ENCODE measurements at places on chromosomes 11 and 22.

GRCh38 chr11:46435679-46436078 is 44.1 kb upstream of the CHRM4 start:
- no peak for DNase-seq

- DNase-seq: no peak
Observed at GRCh38 chr11:12288931-12289666, 88.3 kb upstream of the PARVA start.

DNA sequence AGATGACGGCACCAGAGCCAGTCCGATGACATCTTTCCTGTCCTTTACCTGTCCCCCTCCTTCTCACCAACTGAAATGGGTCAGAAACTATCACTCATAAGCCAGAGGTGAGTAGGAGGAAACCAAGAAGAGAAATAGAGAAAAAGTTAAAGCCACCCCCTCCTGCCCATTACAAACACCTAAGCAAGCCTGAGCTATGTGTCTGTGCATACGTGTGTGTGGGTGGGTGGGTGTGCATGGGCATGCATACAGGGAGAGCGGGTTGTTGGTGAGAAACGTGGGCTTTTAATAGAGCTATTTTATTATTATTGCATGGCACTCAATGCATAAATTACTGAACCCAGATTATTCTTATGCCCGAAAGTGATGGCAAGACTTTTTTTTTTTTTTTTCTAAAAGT is 2.6 kb downstream of the PATE4 start:
- DNase-seq: no peak

GRCh38 chr11:126354631-126355323 is 709 bp upstream of the ST3GAL4 start:
- DNase-seq: no peak

DNA sequence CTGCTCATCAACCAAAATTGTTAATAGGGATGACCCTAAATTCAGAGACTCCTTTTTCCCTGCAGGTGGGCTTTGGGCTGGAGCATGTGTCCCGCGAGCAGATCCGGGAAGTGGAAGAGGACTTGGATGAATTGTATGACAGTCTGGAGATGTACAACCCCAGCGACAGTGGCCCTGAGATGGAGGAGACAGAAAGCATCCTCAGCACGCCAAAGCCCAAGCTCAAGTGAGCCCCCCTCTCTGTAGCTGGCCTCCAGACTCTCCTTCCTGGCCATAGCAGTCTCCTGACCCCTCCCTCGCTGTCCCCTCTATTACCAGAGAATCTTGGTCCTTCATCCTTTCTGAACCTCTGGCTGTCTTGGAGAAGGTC is 47.9 kb upstream of the RAB1B start:
- no peak for DNase-seq

GRCh38 chr11:74680703-74681531 is 50.3 kb downstream of the CHRDL2 start:
- DNase-seq: no peak

DNA sequence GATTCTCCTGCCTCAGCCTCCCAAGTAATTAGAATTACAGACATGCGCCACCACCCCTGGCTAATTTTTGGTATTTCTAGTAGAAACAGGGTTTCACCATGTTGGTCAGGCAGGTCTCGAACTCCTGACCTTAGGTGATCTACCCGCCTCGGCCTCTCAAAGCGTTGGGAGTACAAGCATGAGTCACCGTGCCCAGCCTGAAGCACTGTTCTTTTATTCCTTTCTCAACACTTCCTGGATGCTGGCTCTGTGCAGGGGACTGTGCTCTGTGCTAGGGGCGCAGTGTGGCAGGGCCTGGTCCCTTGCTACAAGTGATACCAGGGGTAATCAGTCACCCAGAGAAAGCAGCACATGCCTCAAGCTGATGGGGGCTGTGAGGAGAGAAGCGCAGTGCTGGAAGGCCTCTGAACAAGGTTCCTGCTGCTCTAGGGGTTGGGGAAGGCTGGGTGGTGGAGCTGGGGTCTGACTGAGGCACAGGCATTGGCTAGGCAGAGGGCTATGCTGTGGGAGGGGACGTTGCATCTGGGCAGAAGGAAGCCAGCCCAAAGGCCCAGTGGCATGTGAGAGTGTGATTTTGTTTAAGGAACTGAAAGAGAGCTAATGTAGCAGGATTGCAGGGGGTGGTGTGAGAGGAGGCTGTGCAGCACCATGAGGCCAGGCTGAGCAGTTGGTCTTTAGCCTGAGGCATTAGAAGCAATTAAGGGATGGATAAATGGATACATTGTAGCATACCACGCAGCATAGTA is 42.5 kb downstream of the CABIN1 start:
- DNase-seq: no peak

GRCh38 chr11:724049-724777 is 18.2 kb downstream of the EPS8L2 start:
- no peak for DNase-seq

GRCh38 chr11:49851971-49852389 is 100.2 kb upstream of the OR4C13 start:
- no peak for DNase-seq

DNA sequence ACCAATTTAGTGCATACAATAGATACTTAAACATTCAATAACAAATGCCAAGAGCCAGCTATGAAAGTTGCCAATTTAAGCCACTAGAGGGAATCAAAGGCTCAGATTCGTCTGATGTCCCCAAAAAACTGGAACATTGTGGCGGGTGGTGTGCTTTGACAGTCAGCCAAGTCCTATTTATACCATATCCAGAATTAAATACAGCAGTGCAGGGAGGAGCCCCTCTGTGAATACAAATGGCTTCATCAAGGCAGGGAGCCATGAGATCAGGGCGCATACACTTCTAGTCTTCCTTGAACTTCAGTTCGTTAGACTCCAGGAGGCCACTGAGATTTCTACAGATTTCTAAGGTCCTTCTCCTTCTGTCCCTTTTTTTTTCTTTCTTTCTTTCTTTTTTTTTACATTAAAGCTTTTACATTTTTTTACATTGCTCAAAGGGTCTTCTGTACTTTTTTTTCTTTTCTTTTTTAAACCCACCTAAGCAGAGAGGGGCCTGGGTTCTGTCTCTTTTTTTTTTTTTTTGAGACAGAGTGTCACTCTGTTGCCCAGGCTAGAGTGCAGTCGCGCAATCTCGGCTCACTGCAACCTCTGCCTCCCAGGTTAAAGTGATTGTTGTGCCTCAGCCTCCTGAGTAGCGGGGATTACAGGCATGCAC is 41.5 kb upstream of the HSPA8 start:
- peak; percentile 57 for DNase-seq

DNA sequence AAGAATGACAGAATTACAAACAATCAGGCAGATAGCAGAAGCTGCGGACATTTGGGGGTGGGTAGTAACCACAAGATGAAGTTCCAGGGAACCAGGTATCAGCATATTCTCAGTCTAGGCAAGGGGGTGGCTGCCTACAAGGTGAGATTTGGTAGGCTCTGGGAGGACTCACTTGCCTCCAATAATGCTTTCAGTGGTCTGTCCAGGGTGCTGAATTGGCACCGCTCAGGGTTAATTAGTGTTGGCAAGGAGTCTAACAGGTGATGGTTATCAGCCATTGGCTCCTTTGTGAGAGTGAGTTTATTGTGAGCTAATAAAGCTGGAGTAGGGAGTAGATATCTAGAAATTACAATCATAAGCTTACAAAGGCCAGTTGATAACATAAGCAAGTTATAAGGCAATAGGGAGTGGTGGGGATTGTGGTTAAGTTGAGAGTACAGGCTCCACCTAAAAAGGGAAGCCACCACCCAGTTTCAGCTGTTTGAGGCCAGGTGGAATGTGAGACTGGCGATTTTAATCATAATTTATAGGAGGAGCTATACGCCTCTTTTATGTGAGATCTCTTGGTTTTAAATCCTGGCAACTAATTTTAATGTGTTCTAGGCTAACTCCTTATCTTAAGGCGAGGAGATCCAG is 320.5 kb downstream of the MIAT start:
- no peak for DNase-seq

GRCh38 chr11:108009497-108010370 is 1.0 kb downstream of the CUL5 start:
- peak; percentile 8 for DNase-seq

GRCh38 chr11:60734279-60734678 is 9.8 kb downstream of the MS4A18 start:
- DNase-seq: no peak

DNA sequence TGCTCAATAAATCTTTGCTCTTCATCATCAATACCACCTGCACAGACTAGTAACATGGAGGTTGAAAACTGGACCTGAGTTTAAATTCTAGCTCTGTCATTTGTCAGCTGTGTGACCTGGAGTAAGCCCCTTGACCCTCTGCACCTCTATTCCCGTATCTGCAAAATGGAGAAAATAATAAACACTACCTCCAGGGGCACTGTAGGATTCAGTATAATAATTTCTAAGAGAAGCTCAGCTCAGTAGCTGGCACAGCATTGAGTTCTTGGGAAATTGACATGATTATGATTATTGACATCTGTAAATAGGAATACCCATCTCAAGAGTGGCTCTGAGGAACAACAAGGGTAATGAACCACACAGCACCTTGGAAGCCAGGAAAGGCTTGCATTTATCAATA is 78.4 kb downstream of the MN1 start:
- no peak for DNase-seq

- no peak for DNase-seq
Observed at GRCh38 chr11:83764643-83765042, 478.5 kb upstream of the CCDC90B start.

DNA sequence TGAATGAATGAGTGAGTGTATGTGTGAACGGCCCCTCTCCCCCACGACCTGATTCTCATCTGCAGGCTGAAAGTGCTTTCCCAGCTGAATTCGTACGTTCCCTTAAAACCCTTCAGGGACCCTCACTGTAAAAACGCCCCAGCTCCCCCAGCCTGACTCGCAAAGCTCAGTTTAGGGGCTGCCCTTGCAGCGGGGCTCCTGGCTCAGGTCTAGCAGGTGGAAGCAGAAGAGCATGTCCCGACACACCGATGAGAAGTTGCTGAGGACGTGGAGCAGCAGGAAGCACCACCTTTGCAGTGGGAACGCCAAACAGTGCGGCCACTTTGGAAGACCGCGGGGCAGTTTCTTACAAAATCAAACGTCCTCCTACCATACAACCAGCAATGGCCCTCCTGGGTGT is 3.6 kb upstream of the MRPL23 start:
- peak; percentile 0 for DNase-seq

DNA sequence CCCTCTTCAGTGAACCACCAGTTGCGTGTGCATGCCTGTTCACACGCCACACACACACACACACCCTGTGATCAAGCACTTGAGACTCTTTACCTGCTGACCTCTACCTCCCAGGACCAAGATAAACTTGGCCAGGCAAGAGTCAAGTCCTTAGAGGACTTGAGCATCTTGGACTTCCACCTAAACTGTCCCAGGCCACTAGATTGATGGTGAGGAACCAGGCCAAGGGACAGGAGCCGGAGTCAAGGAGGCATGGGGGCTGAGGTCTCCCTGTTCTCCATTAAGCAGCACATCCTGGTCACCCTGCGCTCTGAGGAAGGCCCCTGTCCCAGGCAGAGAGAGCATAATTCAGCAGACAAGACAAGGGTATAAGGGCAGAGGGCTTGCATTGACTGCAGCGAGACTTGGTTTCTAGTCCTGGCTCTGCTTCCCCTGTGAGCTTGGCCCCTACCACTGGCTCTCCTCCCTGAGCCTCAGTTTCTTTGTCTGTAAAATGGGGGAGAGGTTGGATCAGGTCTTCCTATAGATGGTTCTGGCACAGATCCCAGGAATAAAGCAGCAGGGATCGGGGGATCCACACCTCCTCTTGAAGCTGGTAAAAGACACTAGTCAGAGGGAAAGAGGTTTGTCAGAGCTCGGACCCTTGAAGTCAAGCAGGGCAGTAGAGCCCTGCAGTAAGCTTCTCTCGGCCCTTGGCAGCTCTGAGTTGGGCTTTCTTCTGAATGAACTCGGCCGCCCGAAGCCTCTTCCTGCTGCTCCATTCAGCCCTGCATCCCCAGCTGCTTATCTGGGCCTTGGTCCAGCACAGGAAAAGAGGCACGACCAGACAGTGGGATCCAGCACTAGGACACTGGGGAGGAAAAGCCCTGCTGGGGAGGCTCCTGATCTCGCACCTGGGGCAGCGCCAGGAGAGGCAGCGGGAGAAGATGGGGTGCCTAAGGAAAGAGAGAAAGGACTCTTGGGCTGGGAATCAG is 2.0 kb downstream of the CREB3L1 start:
- no peak for DNase-seq

DNA sequence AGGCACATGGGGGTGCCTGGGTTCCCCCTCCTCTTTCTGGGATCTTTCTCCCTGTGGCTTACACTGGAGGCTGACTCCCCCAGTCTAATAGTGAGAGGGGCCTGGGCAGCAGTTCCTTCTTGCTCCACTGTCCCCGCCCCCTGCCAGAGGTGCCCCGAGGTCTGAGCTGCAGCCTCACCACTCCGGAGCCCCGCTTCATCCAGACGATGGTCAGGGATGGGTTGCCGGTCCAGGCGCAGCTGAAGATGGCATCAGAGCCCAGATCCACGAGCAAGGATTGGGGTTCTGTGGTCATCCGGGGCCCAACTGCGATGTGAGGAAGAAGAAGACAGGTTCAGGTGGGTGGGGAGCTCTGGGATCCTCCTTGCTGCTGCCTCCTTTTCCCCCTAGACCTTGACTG is 91.1 kb downstream of the ST3GAL4 start:
- DNase-seq: no peak

DNA sequence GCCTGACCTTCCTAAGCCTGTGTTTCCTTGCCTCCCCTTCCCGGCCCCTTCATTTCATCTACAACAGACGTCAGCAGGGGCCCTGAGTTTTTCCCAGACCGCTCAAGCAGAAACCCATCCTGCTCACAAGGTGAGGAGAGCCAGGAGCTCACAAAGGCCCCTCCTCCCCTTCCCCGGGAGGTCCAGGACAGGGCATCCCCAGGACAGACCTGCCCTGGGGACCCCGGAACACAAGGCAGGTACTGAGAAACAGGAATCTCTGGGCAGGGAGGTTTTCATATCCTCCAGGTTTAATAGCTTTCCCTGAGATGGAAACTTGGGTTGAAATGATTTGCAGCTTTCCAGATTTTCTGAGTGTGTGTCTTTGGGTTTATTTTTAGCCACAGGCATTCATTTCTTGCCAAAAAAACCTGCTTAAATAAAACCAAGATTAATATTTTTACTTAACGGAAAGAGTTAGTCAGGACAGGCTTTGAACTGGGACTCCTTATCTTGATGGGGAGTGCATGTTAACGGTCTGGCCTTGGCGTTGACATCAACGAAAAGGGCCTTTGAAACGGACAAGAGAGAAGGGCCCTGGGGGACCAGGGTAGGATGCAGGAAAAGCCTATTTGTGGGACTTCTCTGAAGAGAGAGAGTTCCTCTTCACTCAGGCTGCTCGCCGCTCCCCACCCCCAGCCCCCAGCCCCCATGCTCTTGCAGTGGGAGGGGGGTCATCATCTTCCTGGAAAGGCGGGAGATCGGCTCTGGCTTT is 38.5 kb downstream of the TIMP3 start:
- DNase-seq: no peak

GRCh38 chr11:129410395-129410960 is 34.8 kb downstream of the BARX2 start:
- no peak for DNase-seq

DNA sequence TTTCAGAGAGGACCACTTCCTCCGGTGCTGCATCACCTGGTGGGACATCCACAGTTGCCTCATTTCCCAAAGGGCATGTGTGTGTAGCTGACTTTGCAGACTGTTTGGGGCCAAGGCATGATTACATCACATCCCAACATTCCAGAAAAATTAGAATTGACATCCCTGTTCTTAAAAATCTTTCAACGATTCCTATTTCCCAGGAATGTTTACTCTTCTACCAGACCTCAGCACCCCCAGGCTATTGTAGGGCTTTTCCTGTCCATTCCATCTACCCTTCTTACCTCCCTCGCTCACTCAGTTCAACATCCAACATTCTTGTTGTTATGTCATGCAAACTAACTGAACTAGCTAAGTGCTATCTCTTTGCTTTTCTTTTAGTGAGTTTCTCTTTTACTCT is 37.3 kb downstream of the PIWIL4 start:
- no peak for DNase-seq

Data from CD4-positive, alpha-beta T cell (primary cell).